ENCODE measurements at places on chromosomes 7 and 10.
A peak's percentile ranks its signal among the peaks of the same experiment; 100 is the strongest.

- ATAC-seq = no peak
Observed at GRCh38 chr10:24556750-24557742, 166.6 kb downstream of the ARHGAP21 start.

DNA sequence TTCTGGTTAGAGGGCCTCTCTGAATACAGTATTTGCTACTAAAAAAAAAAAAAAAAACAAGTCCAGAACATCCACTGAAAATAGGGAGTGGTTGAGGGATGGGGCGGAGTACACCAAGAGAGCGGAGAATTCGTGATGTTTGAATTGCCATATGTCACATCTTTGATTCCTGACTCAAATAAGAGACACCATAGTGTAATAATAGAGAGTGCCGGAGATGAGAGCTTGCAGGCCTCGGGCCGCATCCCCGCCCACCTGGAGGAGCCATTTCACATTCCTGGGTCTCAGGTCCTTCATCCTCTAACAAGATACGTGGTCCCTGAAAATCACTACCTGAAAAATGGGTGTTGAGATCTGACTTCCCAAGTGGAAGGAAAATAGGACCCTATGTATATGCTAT is 46.8 kb downstream of the KIAA1549 start:
- ATAC-seq = no peak

DNA sequence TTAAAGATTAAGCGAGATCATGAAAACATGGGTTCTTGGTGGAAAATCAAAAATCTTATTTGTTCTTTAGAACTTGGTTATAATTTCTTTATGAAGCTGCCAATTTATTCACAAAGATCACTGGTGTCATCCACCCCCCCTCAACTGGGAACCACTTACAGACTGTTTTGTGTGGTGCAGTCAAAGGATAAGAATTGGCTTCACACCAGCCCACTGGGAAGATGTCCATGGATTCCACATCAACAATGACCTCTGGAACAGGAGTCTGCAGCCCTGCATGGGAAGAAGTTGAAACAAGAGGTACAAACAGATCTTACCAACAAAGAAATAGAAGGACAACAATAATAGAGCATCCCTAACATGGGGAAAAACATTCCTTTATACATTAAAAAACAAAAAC is 205.2 kb downstream of the SFMBT2 start:
- ATAC-seq = no peak

- ATAC-seq = no peak
Observed at GRCh38 chr10:26566525-26567350, 128.6 kb downstream of the APBB1IP start.

- ATAC-seq = no peak
Observed at GRCh38 chr10:122328676-122329075, 45.8 kb upstream of the PLEKHA1 start.

- no peak for ATAC-seq
Observed at GRCh38 chr10:10493833-10494232, 523.8 kb upstream of the CELF2 start.

DNA sequence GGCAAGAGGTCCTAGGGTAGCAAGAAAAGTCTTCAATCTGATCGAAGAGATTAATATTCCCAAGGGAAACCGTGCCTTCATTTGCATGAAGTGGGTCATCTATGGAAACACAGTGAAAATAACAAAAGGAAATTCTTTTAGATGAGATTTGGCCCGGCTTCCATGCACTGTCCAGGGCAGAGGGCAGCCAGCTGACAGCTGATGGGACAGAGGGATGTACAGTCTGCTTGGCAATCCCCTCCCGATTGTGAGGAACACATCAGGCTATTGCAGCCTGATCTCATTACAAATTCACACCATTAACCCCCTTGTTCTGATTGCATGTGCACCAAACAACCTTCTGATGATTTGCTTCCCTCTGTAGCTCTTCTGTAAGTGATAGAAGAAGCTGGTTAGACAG is 105.3 kb downstream of the FRMD4A start:
- no peak for ATAC-seq

GRCh38 chr10:1570416-1571051 is 166.8 kb downstream of the ADARB2 start:
- no peak for ATAC-seq

DNA sequence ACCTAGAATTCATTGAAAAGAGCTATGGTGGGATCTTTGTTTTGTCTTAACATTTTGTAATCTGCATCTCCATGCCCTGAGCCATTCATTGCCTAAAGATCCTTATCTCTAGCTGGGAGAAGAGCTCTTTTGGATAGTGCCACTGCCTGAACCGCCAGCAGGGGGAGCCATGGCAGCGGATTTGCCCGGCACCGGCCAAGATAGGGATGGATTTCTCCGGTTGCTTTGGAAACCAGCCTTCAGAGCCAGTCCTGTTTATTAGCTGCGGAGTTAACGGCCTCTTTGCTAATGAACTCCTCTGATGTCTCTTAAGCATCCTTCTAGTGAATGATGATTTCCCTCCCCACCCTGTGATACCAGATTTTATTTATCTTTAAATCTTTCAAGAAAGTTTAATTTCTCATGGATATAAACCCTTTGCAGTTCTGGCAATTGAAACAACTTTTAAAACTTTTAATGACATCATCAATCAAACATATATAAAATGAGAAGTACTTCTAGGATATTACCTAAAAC is 58.2 kb upstream of the LYZL2 start:
- peak; percentile 25 for ATAC-seq

GRCh38 chr10:95606922-95607321 is 45.8 kb upstream of the SORBS1 start:
- no peak for ATAC-seq

- no peak for ATAC-seq
Observed at GRCh38 chr7:27158436-27159265, 2.2 kb upstream of the HOXA7 start.

DNA sequence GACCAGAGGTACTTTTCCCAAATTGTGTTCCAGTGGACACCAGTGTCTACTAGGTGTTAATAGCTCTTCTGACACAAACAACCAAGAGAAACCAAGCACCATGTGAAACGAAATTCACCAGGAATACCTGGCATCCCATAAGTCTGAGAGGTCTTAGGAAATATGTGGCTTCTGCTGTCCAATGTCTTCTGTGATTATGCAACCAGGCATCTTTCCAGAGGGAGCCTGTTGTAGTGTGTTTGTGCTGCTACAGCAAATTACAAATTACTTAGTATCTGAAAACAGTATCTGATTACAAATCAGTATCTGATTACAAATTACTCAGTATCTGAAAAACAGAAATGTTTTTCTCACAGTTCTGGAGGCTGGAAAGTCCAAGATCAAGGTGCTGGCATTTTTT is 133.6 kb upstream of the NPVF start:
- no peak for ATAC-seq

DNA sequence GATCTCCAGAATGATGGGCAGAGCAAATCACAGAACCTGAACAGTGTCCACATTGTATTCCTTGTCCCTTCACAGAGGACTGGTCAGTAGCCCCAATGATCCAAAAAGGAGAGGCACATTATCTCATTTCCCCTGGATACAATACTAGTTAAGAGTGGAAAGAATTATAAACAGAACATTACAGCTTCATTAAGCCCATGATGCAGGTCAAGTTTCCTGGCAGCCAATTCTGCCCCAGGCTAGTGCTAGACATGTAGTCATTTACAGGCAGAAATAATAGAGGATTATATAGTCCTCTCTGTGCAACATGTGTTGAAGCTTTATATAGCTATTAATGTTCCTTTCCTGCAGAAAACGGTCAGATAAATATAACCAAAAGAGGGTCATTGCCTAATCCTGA is 124.3 kb upstream of the WNT16 start:
- no peak for ATAC-seq

DNA sequence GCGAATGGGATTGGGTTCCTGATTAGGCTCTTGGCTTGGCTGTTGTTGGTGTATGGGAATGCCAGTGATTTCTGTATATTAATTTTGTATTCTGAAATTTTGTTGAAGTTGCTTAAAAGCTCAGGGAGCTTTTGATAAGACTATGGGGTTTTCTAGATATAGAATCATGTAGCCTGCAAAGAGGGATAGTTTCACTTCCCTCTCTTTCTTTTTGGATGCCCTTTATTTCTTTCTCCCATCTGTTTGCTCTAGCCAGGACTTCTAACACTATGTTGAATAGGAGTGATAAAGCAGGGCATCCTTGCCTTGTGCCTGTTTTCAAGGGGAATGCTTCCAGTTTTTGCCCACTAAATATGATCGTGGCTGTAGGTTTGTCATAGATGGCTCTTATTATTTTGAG is 40.4 kb upstream of the MPP7 start:
- no peak for ATAC-seq

DNA sequence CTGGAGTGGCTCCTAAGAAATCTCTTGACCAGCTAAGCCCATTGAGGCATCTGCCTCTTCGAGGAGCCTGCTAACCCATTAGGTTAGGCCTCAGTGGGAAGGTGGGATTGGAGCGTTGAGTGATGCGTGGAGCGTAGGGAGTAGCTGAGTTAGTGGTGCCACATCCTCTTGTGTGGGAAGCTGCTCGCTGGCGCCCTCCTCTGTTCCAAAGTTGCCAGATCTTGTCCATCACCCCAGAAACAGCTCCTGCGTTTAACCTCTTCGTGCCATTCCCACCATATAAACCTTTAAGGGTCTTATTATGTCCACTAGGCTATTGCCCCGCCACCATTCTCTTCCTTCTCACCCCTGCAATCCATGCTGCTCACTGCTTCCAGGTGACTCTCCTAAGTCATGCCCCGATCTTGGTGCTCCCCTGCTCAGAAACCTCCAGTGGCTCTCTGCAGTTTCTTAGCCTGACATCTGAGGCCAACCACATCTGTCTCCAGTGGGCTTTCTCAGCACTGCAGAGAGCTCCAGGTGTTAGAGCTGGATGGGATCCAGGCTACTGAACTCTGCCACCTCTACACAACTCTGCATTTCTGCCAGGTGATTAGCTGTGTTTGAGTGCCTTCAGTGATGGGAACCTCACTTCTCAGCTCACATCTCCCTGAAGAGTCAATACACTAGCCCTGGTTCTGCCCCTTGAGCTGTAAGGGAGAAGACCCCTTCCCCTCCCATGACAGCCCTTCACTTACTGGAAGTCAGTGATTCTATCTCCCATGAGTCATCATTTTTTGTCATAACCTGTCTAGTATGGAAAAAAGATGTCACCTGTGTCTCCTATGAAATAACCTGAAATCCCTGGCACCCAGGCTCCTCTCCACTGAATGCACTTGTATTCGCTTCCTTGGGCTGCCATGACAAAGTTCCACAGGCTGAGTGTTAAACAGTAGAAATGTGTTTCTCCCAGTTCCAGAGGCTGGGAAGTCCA is 65.0 kb upstream of the FGFR2 start:
- ATAC-seq = no peak

DNA sequence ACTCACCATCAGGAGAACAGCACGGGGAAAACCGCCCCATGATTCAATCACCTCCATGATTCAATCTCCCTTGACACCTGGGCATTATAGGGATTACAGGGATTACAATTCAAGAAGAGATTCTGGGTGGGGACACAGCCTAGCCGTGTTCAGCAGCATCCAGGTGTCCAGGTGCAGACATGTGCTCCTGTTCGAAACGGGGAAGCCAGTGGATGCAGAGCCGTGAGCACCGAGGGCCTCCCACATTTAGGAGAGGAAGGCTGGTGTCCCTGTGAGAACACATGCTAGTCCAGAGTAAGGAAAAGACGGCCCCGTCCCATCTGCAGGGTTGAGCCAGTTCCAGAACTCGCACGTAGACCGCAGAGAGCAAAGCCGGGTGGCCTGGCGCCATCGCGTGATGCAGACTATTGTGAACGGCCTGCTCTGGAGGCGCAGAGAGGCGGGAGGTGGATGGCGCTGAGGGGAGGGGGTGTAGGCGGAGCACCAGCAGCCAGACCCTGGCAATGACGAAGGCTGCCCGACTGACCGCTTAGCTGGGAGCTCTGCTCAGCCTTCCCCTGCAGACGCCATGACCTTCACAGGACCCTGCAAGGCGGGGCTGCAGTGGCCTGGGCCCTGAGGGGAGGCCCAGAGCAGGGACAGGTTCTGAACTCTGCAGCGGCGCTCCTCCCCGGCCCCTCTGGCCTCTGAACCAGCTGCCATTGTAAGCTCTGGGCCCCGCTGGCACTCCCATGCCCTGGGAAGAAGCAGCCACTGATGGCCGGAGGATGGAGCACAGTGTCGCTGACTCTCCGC is 141.6 kb upstream of the TCERG1L start:
- no peak for ATAC-seq

DNA sequence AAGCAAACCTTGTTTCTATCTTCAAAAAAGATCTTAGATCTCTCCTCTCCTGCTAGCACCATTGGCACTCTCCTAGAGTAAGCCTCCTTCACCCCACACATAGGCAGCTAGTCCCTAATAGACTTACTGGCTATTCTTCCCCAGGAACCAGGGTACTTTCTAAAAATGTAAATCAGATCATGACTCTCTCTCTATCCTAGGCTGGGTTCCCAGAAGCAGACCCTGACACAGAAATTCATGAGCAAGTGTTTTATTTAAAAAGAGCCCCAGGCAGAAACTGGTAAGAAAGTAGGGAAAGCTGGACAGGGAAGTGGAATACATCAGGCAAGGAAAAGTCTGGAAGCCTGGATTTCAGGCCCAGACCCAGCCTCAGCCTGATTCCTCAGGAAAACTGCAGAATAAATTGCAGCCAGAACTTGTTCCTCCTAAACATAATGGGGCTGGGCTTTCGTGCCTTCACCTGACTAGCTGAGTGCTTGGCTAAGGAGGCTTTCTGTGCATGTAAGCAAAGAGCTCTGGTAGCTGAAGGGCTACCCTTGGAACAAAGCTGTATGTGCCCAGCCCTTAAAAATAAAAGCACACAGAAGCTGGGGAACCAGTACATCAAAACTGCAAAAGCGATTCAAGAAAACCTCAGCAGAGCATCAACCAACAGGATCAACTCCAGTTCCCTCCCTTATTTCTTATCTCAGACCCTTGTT is 18.8 kb upstream of the SORBS1 start:
- ATAC-seq = no peak

GRCh38 chr7:27132214-27132613 is 1.7 kb upstream of the HOXA4 start:
- no peak for ATAC-seq

DNA sequence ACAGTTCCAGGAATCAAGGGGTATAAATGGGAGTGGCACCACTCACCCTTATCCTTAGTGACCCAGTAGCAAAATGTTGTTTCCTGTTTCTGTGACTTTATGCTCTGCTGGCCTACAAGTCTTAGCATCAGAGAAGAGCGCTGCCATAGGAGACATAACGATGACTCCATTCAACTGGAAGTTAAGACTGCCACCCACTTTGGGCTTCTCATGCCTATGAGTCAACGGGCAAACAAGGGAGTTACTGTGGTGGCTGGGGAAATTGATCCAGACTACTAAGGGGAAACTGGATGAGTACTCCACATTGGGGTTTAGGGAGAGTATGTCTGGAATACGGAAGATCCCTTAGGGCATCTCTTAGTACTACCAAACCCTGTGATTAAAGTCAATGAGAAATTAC is 40.6 kb upstream of the PIK3CG start:
- ATAC-seq = no peak

GRCh38 chr7:98346515-98347069 is 54.3 kb downstream of the BAIAP2L1 start:
- ATAC-seq = no peak

DNA sequence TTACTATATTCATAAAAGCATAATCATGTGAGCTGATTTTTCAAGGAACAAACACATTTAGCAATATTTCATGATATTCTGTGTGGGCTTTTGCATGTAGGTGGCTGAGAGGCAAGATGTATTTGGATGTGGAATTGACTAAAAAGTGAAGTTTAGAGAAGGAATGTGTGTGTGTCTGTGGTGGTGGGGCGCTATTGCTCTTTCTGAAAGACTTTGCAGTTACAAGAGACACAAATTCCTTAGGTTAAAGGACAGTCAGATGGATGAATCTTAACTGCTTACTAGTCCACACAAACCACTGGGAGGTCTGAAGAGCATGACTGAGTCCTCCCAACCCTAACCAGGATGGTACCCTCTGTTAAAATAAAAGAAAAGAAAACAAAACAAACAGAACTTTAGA is 200.1 kb downstream of the SDHAF3 start:
- no peak for ATAC-seq

All from activated CD4-positive, CD25-positive, alpha-beta regulatory T cell treated with anti-CD3 and anti-CD28 coated beads, Interleukin-2, amount 50 U/mL, for 24 hours (primary cell).